ENCODE measurements at places on chromosomes 2 and 18.

DNA sequence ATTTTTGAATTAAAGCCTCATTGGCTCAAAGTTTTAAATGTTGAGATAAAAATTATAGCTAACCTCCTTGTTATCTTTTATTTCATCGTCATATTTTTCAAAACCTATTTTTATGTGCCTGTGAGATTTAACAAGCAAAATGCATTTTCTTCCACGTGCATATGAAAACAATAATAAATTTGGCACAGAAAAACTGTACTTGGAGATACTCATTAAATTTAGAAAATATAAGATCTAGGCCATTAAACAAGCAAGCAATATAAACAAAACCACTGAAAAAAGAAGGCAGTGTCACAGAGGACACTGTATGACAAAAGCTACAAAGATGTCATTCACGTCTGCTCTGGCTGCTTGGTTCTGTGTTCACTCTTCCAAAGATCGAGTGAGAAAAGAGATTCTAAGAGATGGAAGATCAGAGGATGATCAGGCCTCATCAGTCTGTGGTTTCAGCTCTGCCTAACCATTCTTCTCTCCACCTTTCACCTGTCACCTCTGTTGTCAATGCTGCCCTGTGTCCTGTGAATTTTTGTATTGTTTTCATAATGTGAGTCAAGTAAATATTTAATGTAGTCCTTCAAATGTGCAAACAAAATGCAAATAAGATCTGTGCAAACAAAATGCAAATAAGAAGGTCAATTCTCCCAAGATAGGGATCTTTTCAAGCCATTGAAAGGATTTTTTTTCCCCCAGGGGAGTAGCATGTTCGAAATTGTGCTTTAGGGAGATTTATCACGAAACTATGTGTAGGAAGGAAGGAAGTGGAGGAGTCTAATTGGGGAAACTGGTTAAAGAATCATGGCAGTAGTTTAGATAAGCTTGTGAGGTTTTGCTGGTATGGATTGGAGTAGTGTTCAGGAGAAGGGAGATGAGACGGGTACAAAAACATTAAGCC, 138.7 kb upstream of the RBMS1 start:
- DNase-seq: no peak

- DNase-seq: no peak
These were observed 115.1 kb upstream of the NOSTRIN start for GRCh38 chr2:168687314-168687713.

- no peak for DNase-seq
These were observed 122.1 kb upstream of the STPG4 start for GRCh38 chr2:47277187-47277586.

DNA sequence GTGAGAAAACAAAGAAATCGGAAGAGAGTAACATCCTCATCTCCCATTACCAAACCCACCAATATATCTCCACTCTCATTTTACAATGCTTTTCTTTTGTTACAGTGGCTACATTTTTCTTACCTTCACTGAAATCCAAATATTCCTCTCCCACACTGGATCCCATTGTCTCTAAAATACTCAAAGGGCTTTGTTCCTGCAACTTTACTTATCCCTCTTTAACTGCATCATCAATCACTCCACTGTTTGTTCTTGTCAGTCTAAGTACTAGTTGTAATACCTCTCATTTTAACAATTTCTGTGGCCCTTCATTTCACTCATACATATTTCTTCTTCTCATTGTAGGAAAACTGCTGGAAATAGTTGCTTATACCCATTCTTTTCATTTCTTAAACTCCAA, 464.2 kb upstream of the PIK3C3 start:
- no peak for DNase-seq

DNA sequence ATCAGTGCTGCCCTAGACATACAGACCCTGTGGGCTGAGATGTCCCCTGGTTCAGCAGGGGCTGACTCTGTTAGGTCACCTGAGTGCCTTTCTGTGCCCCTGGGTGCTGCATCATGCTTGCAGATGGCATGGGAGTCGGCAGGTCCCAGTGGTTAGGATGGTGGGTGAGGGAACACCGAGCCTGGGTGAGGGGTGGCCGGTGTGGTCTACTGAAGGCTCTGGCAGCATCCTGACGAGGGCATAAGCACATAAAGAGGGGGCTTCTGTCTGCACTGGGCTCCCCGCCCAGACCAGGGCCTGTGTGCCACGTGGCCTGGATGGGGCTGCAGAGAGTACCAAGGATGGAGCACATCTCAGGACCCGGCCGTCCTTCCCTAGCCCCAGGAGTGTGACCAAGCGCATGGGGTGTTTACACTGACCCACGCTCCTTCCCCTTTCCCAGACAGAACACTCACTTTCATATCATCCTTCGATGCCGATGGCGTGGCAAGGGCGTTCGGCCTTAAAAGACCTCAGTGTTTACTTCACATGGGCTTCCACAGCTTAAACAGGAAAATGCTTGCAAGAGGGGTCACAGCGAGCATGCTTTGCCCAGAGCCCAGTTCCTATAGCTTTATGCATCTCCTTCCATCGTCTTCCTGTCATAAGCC, 115.1 kb downstream of the STPG4 start:
- no peak for DNase-seq

DNA sequence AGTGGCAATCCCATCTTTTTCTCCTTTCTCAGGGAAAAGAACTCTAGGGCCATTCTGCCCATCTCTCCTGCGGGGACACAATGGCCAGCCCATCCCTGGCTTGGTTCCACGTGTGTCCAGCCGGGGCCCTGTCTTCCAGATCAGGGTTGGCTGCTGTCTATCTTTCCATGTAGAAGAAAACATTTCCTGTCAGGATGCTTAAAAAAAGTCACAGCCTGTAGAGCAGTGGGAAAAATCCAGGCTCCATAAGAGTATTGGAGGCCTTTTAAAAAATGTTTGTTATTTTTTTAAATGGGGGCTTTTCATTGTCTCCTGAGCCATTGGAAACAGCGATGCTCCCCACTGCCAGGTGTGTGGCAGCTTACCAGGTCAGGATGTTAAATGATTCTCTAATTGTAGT, 105.6 kb downstream of the TGFA start:
- DNase-seq: no peak

- no peak for DNase-seq
These were observed 357.5 kb upstream of the ETAA1 start for GRCh38 chr2:67039517-67040103.
